Effector CD8-positive, alpha-beta T cell (primary cell): ENCODE measurements at places on chromosomes 13 and 19.
A peak's percentile ranks its signal among the peaks of the same experiment; 100 is the strongest.

GRCh38 chr13:25744178-25744577, 307.6 kb downstream of the SHISA2 start:
- no peak for DNase-seq

- no peak for DNase-seq
Observed at GRCh38 chr13:42878721-42879120, 97.3 kb downstream of the FAM216B start.

DNA sequence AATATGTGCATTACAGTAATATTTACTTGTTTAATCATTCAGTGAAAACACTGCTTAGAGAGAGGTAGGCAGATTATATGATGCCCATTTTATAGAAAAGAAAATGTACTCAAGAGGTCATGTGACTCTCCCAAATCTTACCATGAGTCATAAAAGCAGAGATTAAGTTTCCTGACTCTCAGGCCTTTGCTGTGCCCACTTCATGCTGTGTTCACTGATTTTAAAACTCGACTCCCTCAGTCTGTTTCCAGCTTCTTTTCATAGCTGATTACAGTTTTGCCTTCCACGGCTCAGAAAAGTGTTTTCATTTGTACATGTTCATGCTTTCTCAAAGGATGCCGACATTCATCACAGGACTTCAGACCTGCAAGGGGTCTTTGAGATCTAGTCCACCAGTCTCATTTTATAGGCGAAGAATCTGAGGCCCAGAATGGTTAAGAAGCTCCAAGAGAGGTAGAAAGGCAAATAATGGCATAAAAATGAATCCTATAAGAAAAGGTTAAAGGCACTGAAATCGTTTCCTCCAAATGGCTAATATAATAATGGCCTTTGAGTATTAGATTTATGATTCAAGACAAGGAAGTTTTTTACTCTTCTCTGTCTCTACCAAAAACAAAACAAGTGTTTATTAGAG, 9.0 kb upstream of the IPO5 start:
- no peak for DNase-seq

- no peak for DNase-seq
Observed at GRCh38 chr19:54616057-54616456, 14.2 kb upstream of the LILRB1 start.

GRCh38 chr19:46388311-46389095, 24.9 kb downstream of the CCDC8 start:
- DNase-seq, result no peak

DNA sequence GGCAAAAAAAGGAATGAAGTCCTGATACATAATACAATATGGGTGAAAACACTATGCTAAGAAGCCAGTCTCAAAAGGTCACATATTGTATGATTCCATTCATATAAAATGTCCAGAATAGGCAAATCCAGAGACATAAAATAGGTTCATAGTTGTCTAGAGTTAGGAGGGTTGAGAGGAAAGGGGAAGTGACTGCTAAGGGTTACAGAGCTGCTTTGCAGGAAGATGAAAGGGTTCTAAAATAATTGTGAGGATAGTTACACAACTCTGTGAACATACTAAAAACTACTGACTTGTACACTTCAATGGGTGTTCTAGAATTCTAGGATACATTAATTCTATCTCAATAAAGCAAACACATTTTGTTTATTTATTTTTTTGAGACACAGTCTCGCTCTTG, 25.7 kb downstream of the CAB39L start:
- no peak for DNase-seq

DNA sequence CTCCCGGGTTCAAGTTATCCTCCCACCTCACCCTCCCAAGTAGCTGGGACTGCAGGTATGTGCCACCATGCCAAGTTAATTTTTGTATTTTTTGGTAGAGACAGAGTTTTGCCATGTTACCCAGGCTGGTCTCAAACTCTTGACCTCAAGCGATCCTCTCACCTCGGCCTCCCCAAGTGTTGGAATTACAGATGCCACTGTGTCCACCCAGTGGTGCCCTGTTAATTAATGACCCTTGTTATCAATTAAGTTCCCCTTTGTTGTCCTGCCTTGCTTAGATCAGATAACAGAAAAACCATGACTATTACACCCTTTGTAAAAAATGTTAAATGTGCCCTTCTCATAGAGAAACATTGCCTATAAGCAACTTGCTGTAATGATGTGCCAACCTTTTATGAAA, 34.4 kb upstream of the IGFL1 start:
- DNase-seq, result no peak

GRCh38 chr19:45444318-45445041, 20.8 kb upstream of the ERCC1 start:
- DNase-seq, result peak; percentile 63

DNA sequence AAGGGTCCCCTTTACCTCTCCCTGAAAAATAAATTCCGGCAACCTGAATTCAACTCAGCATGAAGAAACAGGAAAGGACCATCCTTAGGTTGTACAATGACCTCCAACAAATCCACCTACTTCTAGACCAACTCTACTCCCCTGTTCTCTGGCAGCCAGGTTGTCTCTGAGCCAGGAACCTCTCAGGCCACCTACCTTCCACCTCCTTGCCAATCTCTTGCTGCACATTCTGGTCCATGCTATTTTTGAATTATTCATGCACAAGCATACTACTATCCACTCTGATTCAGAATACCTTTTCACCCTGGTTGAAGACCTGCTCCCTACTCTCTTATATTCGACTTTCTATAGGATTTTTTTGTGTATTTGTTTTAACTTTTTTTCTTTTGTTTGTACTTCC, 415.0 kb upstream of the ZNF507 start:
- DNase-seq, result no peak

- peak; percentile 53 for DNase-seq
Observed at GRCh38 chr19:1259206-1259875, 9.8 kb upstream of the CIRBP start.

GRCh38 chr13:103694033-103694432, 627.8 kb upstream of the SLC10A2 start:
- no peak for DNase-seq

DNA sequence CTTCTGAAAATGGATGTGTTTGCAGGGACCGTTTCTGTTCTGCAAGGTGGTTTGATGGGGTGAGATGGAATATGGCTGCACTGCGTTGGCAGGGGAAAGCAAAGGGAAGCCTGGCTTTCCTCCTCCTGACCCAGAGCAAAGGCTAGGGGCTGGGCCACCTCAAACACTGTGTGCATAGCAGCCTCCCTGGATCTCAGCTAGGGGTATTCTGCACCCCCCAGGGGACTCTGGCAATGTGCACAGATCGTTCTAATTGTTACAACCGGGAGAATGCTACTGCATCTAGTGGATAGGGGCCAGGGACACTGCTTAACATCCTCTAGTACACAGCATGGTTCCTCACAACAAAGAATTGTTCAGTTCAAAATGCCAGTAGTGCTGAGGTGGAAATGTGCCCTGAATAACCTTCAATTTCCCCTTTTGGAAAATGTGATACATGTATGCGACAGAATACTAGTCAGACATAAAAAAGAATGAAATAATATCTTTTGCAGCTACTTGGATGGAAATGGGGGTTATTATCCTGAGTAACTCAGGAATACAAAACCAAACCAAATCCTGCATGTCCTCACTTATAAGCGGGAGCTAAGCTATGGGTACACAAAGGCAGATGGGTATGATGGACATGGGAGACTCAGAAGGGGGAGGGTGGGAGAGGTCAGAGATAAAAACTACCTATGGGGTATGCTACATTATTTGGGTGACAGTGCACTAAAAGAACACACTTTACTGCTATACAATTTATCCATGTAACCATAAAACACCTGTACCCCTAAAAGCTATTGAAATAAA, 671.2 kb downstream of the UQCRFS1 start:
- no peak for DNase-seq

DNA sequence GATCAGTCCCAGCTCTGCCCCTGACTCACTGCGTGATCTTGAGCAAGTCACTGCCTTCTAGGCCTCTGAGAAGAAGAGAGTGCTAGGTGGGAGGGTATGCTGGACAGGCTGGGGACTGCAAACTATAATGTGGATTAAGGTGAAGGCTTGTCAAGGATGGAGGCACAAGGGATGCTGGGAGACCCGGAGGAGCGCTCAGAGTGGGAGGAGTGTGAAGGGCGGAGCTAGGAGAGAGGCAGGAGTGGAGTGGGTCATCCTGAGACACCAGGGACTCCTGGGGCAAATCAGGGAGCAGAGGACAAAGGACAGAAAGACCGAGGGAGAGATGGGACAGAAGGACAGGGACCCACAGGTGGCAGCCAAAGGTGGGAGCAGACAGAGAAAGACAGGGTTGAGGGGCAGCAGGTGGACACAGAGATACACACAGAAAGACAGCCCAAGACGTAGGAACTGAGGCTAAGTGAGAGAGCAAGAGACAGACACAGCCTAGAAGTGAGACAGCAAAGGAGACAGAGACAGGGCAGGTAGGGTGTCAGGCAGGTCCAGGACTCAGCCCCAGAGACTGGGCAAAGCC, 2.6 kb downstream of the GRIK5 start:
- DNase-seq, result no peak

DNA sequence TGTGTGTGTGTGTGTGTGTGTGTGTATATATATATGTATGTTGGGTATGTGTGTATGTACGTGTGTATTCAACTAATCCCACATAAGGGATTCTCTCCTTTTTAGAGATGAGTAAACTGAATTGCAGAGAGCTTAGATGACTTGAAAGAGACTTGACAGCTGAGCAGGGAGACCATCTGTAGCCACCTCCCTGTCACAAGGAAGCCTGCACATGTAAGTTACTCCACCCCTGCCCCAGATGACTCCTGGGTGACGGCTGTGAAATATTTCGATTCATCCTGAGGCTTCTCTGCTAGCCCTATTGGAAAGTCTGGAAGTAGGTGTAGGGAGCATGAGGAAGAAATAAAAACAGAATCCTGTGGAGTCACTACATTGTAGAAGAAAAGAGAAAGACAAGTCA, 480.4 kb downstream of the FOXO1 start:
- DNase-seq, result no peak

- DNase-seq, result no peak
Observed at GRCh38 chr19:46394402-46394797, 19.0 kb downstream of the CCDC8 start.

DNA sequence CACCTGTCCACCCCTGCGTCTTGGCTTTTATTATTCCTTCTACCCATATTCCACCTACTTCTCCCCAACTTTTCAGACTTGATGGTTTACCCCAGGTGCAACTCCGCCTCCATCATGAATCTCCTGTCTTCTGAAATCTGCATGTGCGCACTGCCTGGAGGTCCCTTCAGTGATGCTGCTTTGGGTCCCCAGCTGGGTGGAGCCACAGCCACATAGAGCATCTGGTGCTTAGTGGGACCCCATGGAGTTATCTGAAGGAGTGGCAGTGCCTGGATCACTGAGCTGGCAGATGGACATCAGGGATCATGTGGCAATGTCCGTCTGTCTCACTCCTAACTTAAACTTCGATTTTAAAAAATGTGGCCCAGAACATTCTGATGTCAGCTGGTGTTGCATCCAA, 13.5 kb downstream of the ZNF536 start:
- DNase-seq, result no peak

DNA sequence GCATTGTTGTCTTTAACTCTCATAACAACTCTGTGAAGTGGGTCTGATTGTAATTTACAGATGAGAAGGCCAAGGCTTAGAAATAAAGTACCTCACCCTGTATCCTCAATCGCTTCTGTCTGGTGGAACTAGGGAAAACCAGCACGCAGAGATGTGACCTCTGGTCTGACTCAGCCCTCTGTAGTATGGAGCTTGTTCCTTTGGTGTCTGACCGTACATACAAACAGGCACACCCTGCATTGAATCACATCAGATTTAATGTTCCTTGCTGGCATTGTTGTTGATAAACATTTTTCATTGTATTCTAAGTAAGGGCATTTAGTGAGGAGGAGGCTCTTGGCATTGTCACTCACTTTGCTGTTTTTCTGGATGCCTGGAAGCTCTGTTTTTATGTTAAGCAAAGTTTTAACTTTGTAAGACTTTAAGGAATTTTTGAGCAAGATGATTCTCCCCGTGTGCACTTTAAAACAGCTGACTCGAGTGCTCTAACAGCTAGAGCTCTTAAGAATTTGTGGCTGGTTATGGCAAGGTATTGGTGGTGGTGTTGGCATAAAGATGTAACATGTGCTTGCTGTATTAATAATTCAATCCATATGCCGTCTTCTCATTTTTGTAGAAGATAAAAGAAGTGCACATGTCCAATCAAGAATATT, 89.0 kb upstream of the SPATA13 start:
- no peak for DNase-seq

GRCh38 chr13:46778890-46779289, 18.1 kb downstream of the ESD start:
- no peak for DNase-seq

DNA sequence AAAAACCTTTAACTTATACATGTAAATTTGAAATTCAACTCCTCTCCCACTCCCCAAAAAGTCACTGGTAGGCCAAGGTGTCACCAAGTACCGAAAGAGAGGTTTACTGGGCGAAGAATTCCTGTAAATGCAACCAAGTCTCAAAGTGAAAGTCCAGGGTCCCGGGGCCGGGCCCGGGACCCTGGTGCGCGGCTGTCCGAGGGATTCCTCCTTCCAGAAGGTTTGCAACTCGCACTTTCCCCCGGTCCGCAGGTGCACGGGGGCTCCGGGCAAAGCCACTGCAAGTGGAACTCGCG, 1.1 kb downstream of the STK24 start:
- DNase-seq, result no peak

DNA sequence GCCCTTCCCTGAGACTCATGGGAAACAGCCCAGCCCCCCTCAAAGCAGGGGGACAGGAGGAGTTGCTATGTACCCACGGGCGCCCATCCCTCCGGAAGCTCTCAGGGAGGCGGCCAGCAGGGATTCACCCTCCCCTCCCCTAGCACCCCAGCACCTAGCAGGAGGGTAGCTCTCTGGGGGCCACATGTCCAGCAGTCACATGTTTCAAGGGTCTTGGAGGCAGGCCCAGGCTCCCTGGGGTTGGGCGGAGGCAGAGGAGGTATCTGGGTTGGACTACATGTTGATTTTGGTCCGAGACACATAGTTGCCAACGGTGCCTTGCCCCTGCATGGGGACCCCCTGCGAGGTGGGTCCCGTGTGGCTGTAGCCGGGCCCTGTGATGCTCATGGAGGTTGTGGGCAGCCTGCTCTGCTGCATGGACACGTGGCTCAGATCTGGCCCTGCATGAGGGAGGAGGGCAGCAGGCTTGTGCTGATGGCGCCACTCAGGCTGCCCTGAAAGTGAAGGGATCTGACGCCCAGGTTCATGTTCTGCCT, 7.0 kb upstream of the RNF6 start:
- DNase-seq, result no peak
